Muscle of leg (tissue), 16 donors: ENCODE measurements at places on chromosomes 11 and 22. TPM values are rescaled to one million over a fixed set of nuclear protein-coding genes. Genes with fewer than 3 reads are reported as not detected.

GRCh38 chr11:15941206-15941770 lies 415.1 kb downstream of the SOX6 start:
- H3K4me1 ChIP-seq: peaks cover 5% of the 10 kb centered on the region
- no peak overlapping the region for H3K4me3 ChIP-seq
- no peaks in the 10 kb centered on the region for H3K36me3 ChIP-seq
- H3K27ac ChIP-seq: no peak overlapping the region
- H3K27me3 ChIP-seq: no peaks in the 10 kb centered on the region
- peak; percentile 85 for DNase-seq

DNA sequence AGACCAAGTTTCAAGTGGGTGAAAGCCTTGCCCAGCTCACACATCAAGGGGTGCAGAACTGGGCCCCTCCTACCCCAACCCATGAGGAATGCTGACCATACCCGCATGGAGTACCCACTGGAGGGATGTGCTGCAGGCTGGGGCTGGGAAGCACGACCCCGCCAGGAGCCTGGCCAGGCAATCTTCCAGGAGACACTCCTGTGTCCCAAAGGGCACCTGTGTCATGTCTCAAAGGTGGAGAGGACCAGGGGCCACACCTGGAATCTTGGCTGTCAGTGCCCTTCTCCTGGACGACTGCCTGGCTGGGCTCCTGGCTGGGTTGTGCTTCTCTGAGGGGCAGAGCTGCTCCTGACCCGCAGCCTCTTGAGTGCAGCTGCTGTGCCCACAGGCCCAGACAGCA lies 6.7 kb downstream of the ARAP1 start:
- H3K4me1 ChIP-seq: peaks cover 16% of the 10 kb centered on the region
- H3K27ac ChIP-seq: no peak overlapping the region
- H3K36me3 ChIP-seq: no peaks in the 10 kb centered on the region

The TEX54 gene
- total RNA-seq: not detected

DNA sequence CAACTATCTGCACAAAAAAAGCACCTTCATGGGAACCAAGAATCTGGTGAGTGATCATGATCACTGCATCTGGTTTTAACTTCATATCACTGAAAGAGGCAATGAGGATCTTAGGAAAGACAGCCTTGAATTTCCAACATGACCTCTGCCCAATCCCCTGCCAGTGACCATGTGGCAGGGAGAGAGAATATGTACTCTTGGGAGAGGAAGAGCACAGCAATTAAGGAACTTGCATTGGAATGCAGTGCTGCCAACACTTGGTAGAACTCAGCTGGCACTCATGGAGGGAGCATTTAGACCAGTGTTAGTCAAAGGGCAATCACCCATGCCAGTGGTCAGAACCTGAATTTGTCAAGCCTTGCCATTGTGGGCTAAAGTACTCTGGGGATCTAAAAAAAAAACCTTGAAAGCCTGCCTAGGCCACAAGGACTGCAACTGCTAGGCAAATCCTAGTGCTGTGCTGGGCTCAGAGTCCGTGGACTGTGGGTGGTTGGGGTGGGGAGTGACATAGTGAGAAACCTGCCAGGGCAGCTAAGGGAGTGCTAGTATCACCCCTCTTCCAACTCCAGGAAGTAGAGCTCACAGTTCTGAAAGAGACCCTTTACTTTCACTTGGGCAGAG lies 23.1 kb downstream of the JRKL start:
- H3K4me1 ChIP-seq: no peaks in the 10 kb centered on the region
- H3K27me3 ChIP-seq: no peaks in the 10 kb centered on the region
- no peak for DNase-seq
- H3K27ac ChIP-seq: no peak overlapping the region
- no peaks in the 10 kb centered on the region for H3K36me3 ChIP-seq

GRCh38 chr11:16946477-16947282 lies 67.5 kb downstream of the PLEKHA7 start:
- no peak overlapping the region for H3K27ac ChIP-seq
- no peak for DNase-seq
- no peaks in the 10 kb centered on the region for H3K36me3 ChIP-seq
- no peaks in the 10 kb centered on the region for H3K27me3 ChIP-seq
- no peak overlapping the region for H3K4me3 ChIP-seq
- no peaks in the 10 kb centered on the region for H3K4me1 ChIP-seq

DNA sequence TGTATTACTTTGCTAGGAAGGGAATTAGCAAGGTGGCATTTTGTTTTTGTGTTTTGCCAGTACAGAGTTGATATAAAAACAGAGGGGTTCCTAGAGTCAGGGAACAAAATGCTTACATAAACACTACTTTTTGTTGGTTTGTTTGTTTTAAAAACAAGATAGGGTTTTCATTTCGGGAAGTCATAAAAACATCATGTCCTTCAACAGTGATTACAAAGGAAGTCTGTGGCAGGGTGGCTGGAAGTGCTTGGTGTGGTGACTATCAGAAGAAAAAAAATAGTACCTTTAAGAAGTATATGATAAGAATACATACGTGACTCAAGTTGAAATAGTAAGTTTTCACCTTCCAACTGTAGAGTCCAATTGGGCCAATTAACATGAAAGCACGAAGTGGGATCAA lies 1.2 kb upstream of the IL18 start:
- H3K36me3 ChIP-seq: no peaks in the 10 kb centered on the region
- H3K4me1 ChIP-seq: no peaks in the 10 kb centered on the region
- no peak overlapping the region for H3K4me3 ChIP-seq
- H3K27ac ChIP-seq: no peak overlapping the region
- H3K27me3 ChIP-seq: no peaks in the 10 kb centered on the region

- no peak for DNase-seq
- H3K27ac ChIP-seq: no peak overlapping the region
Measured at GRCh38 chr11:1078191-1078601, 3.5 kb downstream of the MUC2 start.

GRCh38 chr22:38098410-38099249 lies 11.9 kb downstream of the BAIAP2L2 start:
- H3K27me3 ChIP-seq: peaks cover 15% of the 10 kb centered on the region
- H3K4me1 ChIP-seq: peaks cover 12% of the 10 kb centered on the region
- no peaks in the 10 kb centered on the region for H3K36me3 ChIP-seq
- no peak overlapping the region for H3K27ac ChIP-seq
- no peak overlapping the region for H3K4me3 ChIP-seq
- DNase-seq: peak; percentile 59

- no peak overlapping the region for H3K27ac ChIP-seq
- H3K4me1 ChIP-seq: peaks cover 3% of the 10 kb centered on the region
Measured at GRCh38 chr11:6625832-6626420, 6.7 kb upstream of the TPP1 start.

GRCh38 chr11:72833083-72833733 lies 19.0 kb downstream of the ATG16L2 start:
- no peak overlapping the region for H3K4me3 ChIP-seq
- H3K27ac ChIP-seq: peak overlapping the region; percentile 79
- H3K4me1 ChIP-seq: peaks cover 49% of the 10 kb centered on the region
- no peaks in the 10 kb centered on the region for H3K27me3 ChIP-seq

The OR52A1 gene
- total RNA-seq: not detected

- H3K27me3 ChIP-seq: peaks cover 2% of the 10 kb centered on the region
- DNase-seq: no peak
- no peaks in the 10 kb centered on the region for H3K36me3 ChIP-seq
- H3K4me1 ChIP-seq: peaks cover 3% of the 10 kb centered on the region
- no peak overlapping the region for H3K4me3 ChIP-seq
Measured at GRCh38 chr22:36037102-36037758, 8.6 kb upstream of the RBFOX2 start.

The IFTAP gene
- 54.5 TPM for total RNA-seq

- peaks cover 2% of the 10 kb centered on the region for H3K4me1 ChIP-seq
- H3K4me3 ChIP-seq: no peak overlapping the region
- H3K27me3 ChIP-seq: no peaks in the 10 kb centered on the region
- peaks cover 11% of the 10 kb centered on the region for H3K36me3 ChIP-seq
- no peak for DNase-seq
Measured at GRCh38 chr22:45599836-45600577, 71.6 kb upstream of the ATXN10 start.

DNA sequence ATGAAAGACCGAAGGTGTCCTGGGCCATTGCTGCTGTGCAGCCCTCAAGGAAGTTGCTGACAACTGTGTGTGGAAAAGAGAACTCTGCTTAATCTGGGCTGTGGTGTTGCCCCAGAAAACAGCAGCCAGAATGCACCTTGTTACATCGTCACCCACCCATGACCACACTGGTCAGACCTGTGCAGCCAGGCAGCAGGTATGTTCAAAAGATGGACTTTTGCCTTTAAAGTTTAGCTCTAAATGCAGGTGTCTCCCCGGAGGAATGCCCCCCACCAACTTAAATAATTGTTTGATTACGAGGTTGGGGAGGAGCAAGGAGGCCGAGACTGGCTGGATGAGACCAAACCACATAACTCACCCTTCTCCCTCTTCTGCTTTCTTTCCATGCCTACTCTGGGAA lies 15.3 kb upstream of the POLA2 start:
- H3K27ac ChIP-seq: no peak overlapping the region
- no peak for DNase-seq
- peaks cover 2% of the 10 kb centered on the region for H3K27me3 ChIP-seq
- no peaks in the 10 kb centered on the region for H3K4me1 ChIP-seq
- no peaks in the 10 kb centered on the region for H3K36me3 ChIP-seq
- H3K4me3 ChIP-seq: no peak overlapping the region

The TNNT3 gene
- 4,749 TPM for total RNA-seq

The FAM111A gene
- 29.4 TPM for total RNA-seq

- no peaks in the 10 kb centered on the region for H3K4me1 ChIP-seq
- DNase-seq: no peak
- no peak overlapping the region for H3K4me3 ChIP-seq
- peaks cover 41% of the 10 kb centered on the region for H3K36me3 ChIP-seq
- no peak overlapping the region for H3K27ac ChIP-seq
- no peaks in the 10 kb centered on the region for H3K27me3 ChIP-seq
Measured at GRCh38 chr11:961921-962320, 36.3 kb downstream of the AP2A2 start.

- H3K4me3 ChIP-seq: no peak overlapping the region
- no peaks in the 10 kb centered on the region for H3K27me3 ChIP-seq
- peak overlapping the region; percentile 65 for H3K27ac ChIP-seq
- H3K4me1 ChIP-seq: peaks cover 13% of the 10 kb centered on the region
- peak; percentile 49 for DNase-seq
Measured at GRCh38 chr22:17980638-17981051, 43.7 kb downstream of the MICAL3 start.

DNA sequence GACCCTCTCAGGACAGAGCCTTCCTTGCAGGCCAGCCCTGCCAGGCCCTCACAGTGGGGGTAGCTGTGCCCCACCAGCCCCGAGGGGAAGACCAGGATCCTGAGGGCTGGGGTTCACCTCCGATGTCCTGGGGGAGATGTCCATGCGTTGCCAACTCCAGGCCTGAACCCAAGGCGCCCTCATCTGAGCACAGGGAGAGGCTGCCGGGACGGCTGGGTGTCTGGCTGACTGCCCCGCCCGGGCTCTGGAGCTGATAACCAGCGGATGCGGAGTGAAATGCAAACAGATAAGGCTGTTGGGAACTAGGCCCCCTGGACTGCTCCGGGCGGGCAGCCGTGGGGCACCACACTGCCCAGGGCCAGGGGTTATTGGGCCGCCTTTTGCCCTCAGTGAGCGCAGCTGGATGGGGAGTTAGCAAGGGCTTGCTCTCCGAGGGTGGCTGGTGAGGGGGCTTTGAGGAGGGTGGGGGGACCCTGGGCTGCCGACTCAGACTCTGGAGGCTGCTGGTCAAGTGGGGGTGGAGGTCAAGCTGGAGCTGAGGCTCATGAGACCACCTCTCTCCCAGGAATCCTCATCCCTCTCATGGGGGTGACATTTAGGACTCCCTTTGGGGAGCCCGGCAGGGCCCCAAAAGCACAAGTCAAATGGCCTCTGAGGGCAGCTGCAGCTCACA lies 5.6 kb upstream of the MUC6 start:
- no peak overlapping the region for H3K27ac ChIP-seq
- H3K36me3 ChIP-seq: no peaks in the 10 kb centered on the region
- no peak overlapping the region for H3K4me3 ChIP-seq

DNA sequence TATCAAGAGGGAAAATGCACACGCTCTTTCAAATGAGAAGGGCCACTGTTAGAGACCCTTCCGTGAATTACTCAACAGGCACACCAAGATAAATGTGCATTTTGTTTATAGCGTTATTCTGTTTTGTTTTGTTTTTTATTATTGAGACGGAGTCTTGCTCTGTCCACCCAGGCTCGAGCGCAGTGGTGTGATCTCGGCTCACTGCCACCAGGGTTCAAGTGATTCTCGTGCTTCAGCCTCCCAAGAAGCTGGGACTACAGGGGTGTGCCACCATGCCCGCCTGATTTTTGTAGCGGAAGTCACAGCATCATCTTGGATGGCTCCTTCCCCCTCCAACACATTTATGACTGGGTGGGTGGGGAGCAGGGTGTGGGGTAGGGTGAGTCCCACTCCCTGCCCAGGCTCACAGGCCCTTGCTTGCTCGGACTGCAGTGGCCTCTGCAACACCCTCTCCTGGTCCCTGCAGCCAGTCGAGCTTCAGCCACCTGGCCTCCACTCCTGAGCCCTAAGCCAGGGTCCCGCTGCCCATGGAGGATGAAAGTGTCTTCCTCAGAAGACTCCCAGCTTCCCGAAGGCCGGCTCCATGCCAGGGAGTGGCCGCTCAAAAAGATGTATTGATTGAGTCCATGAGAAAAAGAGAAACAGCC lies 68.0 kb downstream of the RTL6 start:
- peaks cover 10% of the 10 kb centered on the region for H3K27me3 ChIP-seq
- no peak for DNase-seq
- H3K4me3 ChIP-seq: no peak overlapping the region
- H3K4me1 ChIP-seq: peaks cover 7% of the 10 kb centered on the region
- H3K27ac ChIP-seq: no peak overlapping the region

The FANCF gene
- 5.1 TPM for total RNA-seq

The OR52N4 gene
- total RNA-seq: not detected

The E2F8 gene
- total RNA-seq: 9.0 TPM

DNA sequence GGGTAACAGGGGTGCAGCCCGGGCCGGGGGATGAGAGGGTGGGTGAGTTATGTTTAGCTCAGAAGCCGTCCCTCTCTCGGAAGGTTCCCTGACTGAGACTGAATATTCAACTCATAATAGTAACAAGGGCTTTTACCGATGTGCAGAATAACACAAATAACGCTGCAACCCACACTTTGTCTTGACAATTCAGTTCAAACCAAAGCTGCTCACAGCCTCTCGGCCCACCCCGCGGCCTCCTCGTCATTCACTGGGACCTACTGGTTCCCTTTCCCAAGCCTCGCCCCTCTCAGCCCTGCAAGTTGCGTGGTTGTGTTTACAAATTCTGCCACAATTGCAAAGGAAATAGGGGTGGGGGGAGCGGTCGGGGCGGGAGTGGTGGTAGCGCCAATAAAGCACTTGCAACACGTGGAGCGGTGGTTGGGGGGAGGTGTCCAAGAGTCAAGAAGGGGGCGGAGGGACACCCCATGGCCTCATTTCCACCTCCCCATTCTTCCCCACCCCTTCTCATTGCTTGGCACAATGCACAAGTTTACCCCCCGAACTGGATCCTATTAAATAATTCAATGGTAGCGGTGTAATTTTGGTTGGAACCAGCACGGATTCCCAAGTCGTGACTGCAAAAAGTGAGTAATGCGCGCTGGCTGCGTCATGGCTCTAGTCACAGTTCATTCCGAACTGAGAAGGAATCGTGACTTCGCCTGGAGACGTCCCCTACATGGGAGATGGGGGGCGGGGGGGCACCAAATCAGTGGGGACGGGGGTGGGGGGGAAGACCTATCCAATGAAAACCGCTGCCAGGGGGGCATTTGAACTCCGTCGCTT lies 102.0 kb upstream of the HSD17B12 start:
- peaks cover 74% of the 10 kb centered on the region for H3K4me1 ChIP-seq
- H3K27me3 ChIP-seq: peaks cover 99% of the 10 kb centered on the region
- no peak overlapping the region for H3K27ac ChIP-seq
- H3K36me3 ChIP-seq: no peaks in the 10 kb centered on the region
- peak overlapping the region; percentile 51 for H3K4me3 ChIP-seq

The AKIP1 gene
- total RNA-seq: 18.2 TPM

The TEX12 gene
- 0.22 TPM for total RNA-seq
